ENCODE measurements at places on chromosomes 2 and 18.

DNA sequence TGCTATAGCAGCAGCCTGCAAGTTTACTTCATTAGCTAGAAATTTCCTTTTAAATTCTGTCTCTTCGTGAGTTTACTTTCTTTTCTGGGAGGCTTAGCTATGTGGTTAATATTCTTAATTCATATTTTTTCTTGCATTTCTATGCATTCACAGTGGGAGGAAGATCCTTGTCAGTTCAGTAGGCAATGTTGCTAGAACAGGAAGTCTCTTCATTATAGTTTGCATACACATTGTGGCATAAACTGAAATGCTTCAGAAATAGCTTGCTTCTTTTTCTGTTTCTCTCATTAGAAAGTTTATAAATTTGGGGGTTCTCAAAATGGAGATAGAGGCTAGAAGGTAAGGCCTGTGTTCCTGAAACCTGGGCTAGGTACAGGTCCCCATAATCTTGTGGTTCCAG, 8.1 kb upstream of the ARHGAP15 start:
- DNase-seq, result no peak

DNA sequence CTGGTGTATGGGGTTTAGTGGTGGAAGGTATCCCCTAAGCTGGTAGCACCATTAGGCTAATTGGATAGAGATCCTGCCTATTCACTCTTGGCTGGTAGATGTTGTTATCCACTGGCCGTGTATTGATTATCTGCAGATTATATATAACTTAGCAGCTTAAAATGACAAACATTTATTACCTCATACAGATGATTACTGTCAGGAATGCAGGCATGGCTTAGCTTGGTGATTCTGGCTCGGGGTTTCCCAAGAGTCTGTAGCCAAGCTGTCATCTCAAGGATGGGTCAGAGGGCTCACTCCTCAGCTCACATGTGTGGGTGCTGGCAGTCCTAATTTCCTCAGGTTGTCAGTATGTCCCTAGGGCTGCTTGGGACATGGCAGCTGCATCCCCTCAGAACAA, 465.8 kb downstream of the PARD3B start:
- DNase-seq, result no peak

GRCh38 chr2:152646775-152647174, 70.5 kb downstream of the PRPF40A start:
- no peak for DNase-seq

GRCh38 chr2:101173707-101174295, 22.6 kb upstream of the TBC1D8 start:
- no peak for DNase-seq

DNA sequence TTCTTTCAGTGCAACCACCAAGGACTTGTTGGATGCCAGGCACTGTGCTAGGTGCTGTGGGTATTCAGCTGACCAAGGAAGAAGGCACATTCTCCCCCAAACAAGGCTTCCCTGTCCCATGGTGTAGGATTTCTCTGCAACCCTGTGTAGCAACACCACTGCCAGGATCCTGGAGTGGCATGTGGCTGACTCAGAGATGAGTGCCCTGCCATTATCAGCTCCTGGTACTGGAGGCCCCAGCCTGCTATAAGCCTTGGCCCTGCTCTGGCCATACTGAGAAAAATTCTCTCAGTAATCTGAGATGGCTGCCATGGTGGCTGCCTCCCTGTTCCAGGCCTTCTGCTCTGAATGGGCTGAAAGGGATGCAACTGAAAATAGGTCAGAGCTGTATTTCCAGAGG, 4.3 kb downstream of the SMYD5 start:
- DNase-seq, result no peak

GRCh38 chr2:128465246-128466170, 146.8 kb upstream of the HS6ST1 start:
- DNase-seq, result no peak

All from sciatic nerve (tissue), 2 donors.